ENCODE measurements at places on chromosomes 5 and 9.

DNA sequence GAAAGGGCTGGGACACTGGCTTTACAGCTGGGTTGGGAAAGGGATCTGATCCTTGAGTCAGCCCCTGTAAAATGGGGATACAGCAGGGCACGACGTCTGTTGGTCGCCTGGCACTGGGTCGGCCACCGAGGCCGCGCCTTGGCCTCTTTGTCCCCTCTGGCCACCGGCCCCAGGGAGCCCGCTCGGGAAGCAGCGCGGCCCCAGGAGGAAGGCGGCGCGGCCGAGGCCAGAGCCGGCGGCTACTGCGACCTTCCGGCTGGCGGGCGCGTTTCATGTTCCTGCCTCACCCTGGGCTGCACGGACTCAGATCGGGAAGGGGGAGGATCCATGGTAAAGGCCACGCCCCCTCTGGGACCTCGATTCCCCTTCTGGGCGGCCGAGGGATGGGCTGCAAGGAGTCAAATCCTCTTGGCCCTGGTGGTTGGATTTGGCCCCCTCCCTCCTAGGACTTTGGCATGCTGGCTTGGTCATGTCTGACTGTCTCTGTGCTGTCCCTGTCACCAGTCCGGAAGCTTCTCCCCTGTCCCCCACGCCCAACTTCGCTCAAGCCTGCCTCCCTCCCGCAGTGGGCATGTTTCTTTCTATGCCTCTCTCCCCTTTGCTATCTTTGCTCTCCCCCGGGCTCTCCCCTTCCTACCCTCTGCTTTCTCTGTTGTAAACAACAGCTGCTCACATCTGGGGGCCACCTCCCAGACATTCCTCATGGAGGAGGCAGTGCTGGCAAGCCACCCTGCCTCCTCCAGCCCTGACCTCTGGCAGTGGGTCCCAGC is 25.8 kb downstream of the FPGS start:
- DNase-seq, result no peak

DNA sequence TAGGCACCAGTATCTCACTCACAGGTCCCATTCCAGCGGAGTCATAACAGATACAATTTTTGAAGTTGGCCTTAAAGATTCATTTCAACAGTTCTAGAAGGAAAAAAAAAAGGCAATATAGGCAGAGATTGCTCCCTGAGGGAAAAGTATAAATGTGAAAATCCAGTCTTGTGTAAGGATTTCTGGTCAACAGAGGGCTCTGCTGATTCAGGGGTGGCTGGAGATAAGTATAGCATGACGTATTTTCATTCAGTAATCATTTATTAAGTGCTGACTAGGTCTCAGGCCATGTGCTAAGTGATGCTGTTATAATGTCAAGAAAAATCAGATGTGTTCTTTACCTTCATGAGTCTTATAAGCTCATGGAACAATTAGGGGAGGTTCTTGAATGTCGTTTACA is 377.3 kb upstream of the MEF2C start:
- no peak for DNase-seq

GRCh38 chr9:129011761-129012181 is 16.4 kb downstream of the SH3GLB2 start:
- no peak for DNase-seq

GRCh38 chr5:174777583-174777982 is 53.2 kb downstream of the MSX2 start:
- DNase-seq, result no peak

DNA sequence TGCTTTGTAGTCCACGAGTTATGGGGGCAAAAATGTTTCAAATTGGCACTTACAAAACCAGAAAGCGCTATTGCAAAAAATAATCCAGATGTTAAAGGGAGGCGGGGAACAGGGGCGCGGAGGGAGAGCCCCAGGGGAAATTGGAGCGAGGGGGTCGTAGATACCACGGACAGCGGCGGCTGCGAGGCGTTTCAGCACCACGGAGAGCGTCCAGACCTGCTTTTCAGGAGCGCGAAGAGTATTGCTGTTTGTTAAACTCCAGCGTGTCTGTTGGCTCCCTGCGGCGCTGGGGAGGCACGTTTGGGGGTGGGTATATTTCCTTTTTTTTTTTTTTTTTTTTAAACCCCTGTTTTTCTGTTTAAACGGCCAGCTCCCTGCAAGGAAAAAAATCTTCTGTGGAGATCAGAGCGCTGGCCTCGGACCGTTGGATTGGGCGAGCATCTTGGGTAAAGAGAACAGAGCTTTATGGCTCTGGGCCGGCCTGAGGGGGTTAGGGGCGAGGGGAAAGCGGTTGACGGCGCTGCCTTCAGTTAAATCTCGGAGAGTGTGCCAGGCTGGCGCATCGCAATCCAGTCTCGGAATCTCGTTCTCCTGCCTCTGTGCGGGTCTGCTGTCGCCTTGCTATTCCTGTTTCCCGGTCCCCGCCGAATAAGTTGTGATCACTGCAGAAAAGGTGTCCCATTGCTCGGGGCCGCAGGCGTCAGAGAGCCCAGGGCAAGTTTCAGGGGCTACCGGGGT is at the start of gene GLRA1:
Gene GLRA1 (minus strand): TSS at position 288 of the 738 bp plus-strand sequence. CDS start 302 bp downstream, outside the sequence.
- no peak for DNase-seq

DNA sequence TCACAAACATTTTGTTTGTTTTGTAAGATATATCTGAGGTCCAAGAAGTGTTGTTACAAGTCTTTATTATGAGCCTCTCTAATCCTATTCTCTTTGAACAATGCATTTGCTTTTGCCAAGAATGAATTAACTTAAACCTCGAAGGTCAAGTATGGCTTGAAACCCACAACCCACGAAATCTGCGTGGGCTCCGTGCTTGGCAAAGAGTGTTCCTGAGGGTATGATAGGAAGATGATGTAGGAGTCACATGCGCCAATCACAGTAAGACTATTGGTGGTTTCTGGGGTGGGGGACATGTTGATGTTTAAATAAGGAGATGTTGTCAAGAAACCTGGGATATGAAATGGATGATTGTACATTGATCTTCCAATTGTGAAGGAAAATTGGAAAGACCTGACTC is 330.8 kb upstream of the RFX3 start:
- no peak for DNase-seq

GRCh38 chr5:121982146-121982892 is 20.5 kb downstream of the SRFBP1 start:
- DNase-seq, result no peak

GRCh38 chr9:114351932-114352331 is 22.3 kb downstream of the ORM2 start:
- DNase-seq, result no peak

DNA sequence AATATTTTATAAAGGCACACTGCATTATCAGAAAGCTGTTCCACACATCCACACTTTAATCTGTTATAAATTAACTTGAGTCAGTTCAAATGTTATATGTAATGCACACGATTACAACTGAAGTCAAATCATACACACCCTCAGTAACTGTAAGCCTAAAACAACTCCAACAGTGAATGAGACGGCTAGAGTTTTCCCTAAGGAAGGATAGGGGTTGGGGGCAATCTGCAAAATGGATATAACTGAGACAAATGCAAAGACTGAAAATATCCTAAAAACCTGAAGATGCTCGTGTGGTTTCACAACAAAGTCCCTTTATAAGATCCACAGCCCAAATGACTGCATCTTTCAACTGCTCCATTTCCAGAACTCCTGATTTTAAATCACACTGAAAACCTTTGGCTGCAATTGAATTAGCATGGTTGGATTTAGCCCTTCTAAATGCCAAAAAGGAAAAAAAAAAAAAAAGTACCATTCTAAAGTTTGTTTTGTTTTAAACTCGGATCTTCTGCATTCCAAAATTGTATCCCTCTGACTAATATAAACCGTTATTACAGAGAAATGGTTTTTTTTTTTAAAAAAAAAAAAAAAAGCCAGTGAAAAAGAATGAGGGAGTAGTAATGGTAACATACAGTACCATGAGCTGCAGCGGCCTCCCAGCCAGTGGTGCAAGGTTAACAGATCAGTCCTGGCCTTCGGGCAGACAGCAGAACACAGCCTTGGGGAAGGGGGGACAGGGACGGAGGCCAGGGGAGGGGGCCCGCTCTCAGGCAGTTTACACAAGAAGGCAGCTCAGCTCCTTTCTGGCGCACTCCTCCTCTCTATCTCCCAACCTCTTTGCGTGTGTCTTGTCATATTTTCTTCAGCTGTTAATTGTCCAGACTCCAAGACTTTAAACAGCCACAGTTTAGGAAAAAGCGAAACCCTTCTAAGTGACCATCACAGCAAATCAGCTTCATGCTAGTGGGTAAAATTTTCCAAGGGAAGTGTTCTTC is 166.1 kb downstream of the BNC2 start:
- DNase-seq, result no peak

- DNase-seq, result no peak
These were observed 26.5 kb downstream of the HMCN2 start for GRCh38 chr9:130292106-130292505.

DNA sequence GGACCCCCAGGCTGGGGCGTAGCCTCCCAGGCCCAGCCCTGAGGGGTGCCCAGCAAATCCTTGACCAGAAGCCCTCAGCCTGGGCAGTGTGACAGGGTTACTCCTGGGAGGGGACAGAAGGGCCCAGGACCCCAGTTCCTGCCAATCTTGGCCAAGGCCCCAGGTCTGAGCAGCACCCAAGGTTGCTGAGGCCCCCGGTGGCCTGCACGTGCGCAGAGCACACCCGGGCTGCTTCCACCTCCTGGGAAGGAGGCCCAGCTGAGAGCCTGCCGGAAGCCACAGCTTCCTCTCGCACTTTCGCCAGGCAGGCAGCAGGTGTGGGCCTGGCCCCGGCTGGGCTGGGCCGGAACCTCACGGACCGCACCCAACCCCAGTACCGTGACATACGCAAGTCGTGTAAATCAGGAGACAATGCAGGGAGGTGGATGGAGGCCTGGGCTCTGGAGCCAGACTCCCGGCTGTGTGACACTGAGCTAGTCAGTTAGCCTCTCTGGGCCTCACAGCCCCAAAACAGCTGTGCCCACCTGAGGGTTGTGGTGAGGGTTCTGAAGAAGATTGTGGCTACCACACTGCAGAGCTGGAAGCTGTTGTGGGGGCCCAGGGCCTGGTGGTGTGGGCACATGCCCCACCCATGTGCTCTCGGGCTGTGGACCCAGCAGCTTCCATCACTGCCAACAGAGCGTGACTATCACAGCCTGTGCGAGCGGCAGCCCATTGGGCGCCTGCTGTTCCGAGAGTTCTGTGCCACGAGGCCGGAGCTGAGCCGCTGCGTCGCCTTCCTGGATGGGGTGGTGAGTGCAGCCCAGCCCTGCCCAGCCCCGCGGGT is 5.1 kb downstream of the GRK6 start:
- no peak for DNase-seq

Measured in cortex of kidney (tissue), 1 donor.